Hematopoietic multipotent progenitor cell treated with erythropoietin and hydrocortisone succinate and interleukin-3 and kit ligand, for 15 days (in vitro differentiated cells): ENCODE measurements at places on chromosomes 1 and 21.

- no peak for DNase-seq
Measured at GRCh38 chr1:31027693-31028526, 37.6 kb downstream of the PUM1 start.

DNA sequence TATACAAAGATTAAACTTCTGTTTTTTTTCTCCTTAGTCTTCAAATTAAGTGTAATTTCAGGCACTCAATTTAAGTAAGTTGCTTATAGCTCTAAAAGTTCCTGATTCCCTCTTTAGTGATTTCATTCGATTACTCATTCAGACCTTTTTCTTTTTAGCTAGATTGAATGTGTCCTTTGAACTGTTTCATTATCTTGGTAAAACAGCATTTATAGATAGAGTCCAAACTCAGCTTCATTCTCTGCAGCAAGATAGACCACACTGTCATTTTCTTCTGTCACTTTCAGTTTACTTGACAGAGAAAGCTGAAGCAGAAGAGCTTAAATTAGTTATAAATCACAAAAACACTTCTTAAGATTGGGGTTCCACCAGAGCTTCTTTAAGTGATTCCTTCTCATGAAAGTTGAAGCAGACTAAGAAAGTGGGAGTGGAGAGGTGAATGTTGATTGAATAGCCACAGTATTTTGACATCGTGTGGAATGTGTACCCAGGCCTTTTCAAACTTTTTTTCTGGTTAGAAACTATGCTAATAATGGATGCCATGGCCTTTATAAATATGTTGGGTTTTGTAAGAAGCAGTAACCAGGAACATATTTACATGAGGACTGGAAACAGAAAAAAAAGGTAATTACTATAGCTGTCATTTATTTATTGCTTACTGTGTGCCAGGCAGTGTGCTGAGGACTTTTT is 52.2 kb downstream of the ZBTB40 start:
- no peak for DNase-seq

GRCh38 chr1:10915594-10915993 is 96.9 kb upstream of the TARDBP start:
- no peak for DNase-seq

DNA sequence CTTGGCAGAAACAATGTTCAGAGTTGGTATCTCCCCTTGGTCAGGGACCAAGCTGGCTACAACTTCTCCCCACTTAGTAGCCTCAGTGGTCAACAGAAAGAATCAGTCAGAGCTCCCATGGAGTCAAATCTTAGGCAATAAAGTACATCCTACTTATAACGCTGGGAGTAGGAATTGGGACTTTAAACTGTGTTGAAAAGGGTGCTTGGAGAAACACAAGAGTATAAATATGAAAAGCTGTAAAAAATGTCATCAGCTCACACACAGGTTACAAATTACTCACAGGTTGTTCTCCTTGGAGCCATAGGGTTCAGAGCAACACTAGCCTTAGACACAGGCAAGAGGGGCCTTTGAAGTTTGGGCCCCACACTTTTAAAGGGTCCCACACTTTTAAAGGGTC is 67.4 kb downstream of the WLS start:
- DNase-seq: no peak

- DNase-seq: no peak
Measured at GRCh38 chr21:22554690-22555316, 1556.6 kb downstream of the NCAM2 start.

GRCh38 chr1:96557336-96557735 is 164.2 kb upstream of the PTBP2 start:
- no peak for DNase-seq
